ENCODE measurements at places on chromosomes 12 and 14. TPM values are rescaled to one million over a fixed set of nuclear protein-coding genes. Genes with fewer than 3 reads are reported as not detected.
A peak's percentile ranks its signal among the peaks of the same experiment; 100 is the strongest.

DNA sequence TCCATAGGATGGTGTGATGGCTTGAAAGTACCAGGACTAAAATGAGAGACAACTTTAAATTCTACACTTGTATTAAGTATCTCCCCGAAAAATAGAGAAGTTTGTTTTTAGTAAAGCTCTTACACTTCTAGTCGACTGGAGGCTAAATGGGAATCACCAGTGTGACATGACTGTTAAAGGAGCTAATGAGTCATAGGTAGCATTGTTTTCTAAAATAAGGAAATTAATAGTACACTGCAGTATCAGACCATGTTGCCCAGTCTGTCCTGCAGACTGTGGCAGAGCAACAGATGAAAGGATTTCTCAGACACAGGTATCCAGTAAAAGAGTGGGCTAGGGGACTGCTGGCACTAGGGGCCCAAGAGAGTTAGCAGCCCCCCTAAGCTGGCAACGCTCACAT is 140.1 kb downstream of the TMEM117 start:
- no peaks in the 10 kb centered on the region for H3K27me3 ChIP-seq
- peaks cover 27% of the 10 kb centered on the region for H3K36me3 ChIP-seq
- H3K4me1 ChIP-seq: no peaks in the 10 kb centered on the region
- no peak for DNase-seq
- H3K27ac ChIP-seq: no peak overlapping the region
- H3K4me3 ChIP-seq: no peak overlapping the region

DNA sequence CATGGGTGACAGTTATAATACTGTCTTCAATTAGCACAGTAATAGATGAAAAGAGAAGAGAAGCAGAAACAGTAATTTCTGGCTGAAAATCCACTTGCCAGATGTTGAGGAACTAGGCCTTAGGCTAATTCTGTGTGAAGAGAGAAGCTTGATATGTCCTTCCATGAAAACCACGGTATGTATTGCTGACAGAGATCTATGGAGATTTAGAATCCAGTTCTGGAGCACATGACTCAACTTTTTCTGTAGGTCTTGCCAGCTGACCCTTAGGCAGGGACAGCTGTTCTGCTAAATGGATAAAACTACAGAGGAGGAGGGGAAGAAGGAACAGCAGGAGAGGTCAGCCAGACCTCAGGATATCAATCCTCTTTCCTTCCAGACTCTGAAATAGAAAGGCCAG is 211.5 kb downstream of the PRKD1 start:
- no peaks in the 10 kb centered on the region for H3K27me3 ChIP-seq
- H3K36me3 ChIP-seq: no peaks in the 10 kb centered on the region
- no peaks in the 10 kb centered on the region for H3K4me1 ChIP-seq

The NPC2 gene
- 44.4 TPM for total RNA-seq

GRCh38 chr12:108983227-108983626 is 37.6 kb downstream of the SVOP start:
- no peaks in the 10 kb centered on the region for H3K4me1 ChIP-seq
- peaks cover under 1% of the 10 kb centered on the region for H3K27me3 ChIP-seq
- no peaks in the 10 kb centered on the region for H3K36me3 ChIP-seq
- H3K27ac ChIP-seq: no peak overlapping the region

The DCAF5 gene
- total RNA-seq: 78.8 TPM

GRCh38 chr14:58738189-58738836 is 100.6 kb downstream of the DACT1 start:
- no peak for DNase-seq
- peaks cover 8% of the 10 kb centered on the region for H3K27me3 ChIP-seq
- H3K36me3 ChIP-seq: no peaks in the 10 kb centered on the region
- no peak overlapping the region for H3K4me3 ChIP-seq
- no peak overlapping the region for H3K27ac ChIP-seq
- no peaks in the 10 kb centered on the region for H3K4me1 ChIP-seq

DNA sequence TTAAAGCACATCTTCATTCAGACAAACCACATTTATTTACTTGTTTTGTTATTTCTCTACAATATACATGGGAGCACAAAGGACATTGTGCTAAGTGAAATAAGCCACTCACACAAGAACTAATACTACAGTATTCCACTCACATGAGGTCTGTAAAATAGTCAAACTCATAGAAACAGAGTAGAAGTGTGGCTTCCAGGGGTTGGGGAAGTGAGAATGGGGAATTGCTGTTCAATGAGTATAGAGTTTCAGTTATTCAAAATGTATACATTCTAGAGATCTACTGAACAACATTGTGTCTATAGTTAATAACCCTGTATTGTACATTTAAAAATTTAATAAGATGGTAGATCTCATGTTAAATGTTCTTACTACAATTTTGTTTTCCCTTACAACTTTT is 88.8 kb downstream of the ATXN7L3B start:
- no peaks in the 10 kb centered on the region for H3K4me1 ChIP-seq
- no peaks in the 10 kb centered on the region for H3K36me3 ChIP-seq
- no peak overlapping the region for H3K27ac ChIP-seq
- H3K27me3 ChIP-seq: no peaks in the 10 kb centered on the region
- no peak overlapping the region for H3K4me3 ChIP-seq

The NANOG gene
- total RNA-seq: not detected

The TRIM9 gene
- total RNA-seq: 2.8 TPM

- no peaks in the 10 kb centered on the region for H3K27me3 ChIP-seq
- H3K36me3 ChIP-seq: no peaks in the 10 kb centered on the region
- H3K4me1 ChIP-seq: peaks cover 39% of the 10 kb centered on the region
- H3K27ac ChIP-seq: no peak overlapping the region
Observed at GRCh38 chr14:68306265-68306933, 486.5 kb downstream of the ZFP36L1 start.

The MIP gene
- total RNA-seq: not detected

The SELPLG gene
- 163 TPM for total RNA-seq

DNA sequence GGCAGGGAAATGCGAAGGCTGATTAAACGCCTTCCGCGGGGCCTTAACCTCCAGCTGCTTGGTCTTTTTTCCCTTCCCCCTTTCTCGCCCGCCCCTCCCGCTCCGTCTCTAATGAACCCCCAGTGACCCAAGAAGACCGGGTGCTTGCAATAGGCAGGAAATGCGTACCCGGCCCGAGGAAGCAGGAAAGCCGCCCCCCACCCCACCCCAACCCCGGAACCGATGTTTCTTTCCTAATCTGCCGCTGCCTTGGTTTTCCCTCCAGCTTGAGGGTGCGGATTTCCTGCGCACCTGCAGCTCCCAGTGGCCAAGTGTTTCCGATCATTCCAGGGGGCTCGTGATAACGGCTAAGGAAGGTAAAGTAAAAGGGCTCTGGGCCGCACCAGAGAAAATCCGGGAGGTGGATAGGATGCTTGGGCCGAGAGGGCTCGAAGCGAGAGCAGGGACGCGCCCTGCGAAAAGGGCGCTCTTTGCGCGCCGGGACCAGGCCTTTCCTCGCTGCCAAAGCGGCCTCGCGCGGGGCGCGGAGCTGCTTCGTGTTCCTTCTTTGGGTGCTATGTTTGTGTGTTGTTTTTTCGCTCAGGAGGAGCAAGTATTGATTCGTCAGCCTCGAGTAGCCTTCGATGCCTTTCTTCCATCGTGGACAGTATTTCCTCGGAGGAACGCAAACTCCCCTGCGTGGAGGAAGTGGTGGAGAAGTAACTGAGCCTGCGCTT is 983 bp downstream of the MYF6 start:
- DNase-seq: no peak
- peaks cover 56% of the 10 kb centered on the region for H3K27me3 ChIP-seq
- peaks cover 9% of the 10 kb centered on the region for H3K36me3 ChIP-seq
- peaks cover 2% of the 10 kb centered on the region for H3K4me1 ChIP-seq
- H3K4me3 ChIP-seq: no peak overlapping the region

The KCNH5 gene
- not detected for total RNA-seq

The SLC2A14 gene
- not detected for total RNA-seq

- no peak overlapping the region for H3K27ac ChIP-seq
- no peak for DNase-seq
- no peaks in the 10 kb centered on the region for H3K4me1 ChIP-seq
- H3K36me3 ChIP-seq: no peaks in the 10 kb centered on the region
Observed at GRCh38 chr12:115088995-115089841, 405.2 kb upstream of the TBX3 start.

GRCh38 chr12:67348683-67349082 is 79.5 kb downstream of the CAND1 start:
- H3K36me3 ChIP-seq: peaks cover 20% of the 10 kb centered on the region
- no peaks in the 10 kb centered on the region for H3K4me1 ChIP-seq
- no peak for DNase-seq
- H3K27me3 ChIP-seq: no peaks in the 10 kb centered on the region
- H3K27ac ChIP-seq: no peak overlapping the region

The SLC39A5 gene
- not detected for total RNA-seq

- H3K27me3 ChIP-seq: no peaks in the 10 kb centered on the region
- H3K36me3 ChIP-seq: no peaks in the 10 kb centered on the region
- H3K4me3 ChIP-seq: no peak overlapping the region
- DNase-seq: no peak
- peaks cover 3% of the 10 kb centered on the region for H3K4me1 ChIP-seq
Observed at GRCh38 chr12:43789941-43790340, 16.2 kb downstream of the TWF1 start.

The AHNAK2 gene
- total RNA-seq: not detected

DNA sequence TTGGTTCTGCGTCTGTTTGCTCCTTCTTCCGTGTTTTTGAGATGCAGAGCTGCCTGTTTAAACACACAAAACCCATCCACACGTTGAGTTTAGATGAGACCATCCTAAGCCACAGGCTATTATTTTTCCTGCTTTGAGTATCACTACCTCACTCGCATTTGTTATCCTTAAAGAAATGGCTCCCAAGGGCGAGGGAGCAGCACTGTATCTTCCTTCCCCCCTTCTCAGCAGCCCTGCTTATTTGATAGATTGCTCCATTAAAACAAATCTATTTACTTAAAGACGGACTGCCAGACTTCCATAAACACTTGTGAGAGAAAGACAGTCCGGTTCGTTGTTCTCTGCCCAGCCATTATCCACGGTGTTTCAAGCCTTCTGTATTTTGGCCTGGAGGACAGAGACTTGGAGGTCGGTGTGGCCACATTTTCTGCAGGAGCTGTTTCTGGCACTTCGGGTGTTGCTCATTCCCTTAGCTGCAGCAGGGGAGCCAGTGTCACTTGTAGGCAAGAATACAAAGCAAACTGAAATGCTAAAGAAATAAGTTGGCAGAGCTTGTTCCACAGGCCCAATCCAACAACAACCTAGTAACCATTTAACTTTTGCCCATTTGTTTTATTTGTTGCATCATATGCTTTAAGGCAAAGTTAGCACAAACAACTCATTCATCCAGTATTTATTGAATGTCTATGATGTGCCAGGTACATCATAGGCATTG is 275.4 kb downstream of the TTC6 start:
- H3K27me3 ChIP-seq: peaks cover 5% of the 10 kb centered on the region
- H3K27ac ChIP-seq: no peak overlapping the region
- H3K4me3 ChIP-seq: no peak overlapping the region
- H3K4me1 ChIP-seq: peaks cover 5% of the 10 kb centered on the region
- no peaks in the 10 kb centered on the region for H3K36me3 ChIP-seq

DNA sequence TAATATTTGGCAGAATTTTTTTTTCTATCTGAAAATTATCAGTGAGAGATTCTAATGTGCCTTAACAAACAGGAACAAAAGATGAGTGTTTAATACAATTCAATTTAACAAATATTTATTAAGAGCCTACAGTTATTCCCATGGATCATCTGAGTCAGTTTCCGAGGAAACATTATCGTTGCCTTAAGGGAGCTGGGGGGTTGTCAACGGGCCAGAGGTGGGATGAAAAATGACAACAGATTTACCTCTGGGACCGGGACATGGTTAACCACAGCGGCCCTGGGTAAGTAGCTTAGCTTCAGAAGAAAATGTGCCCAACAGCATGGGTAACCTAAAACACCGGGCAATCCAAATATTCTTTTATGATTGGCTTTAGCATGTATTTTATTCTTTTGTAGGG is 113.6 kb downstream of the DAD1 start:
- H3K27ac ChIP-seq: no peak overlapping the region
- no peaks in the 10 kb centered on the region for H3K36me3 ChIP-seq
- no peak overlapping the region for H3K4me3 ChIP-seq
- H3K27me3 ChIP-seq: no peaks in the 10 kb centered on the region
- no peaks in the 10 kb centered on the region for H3K4me1 ChIP-seq

GRCh38 chr12:33111850-33112249 is 215.3 kb upstream of the PKP2 start:
- H3K36me3 ChIP-seq: no peaks in the 10 kb centered on the region
- H3K4me3 ChIP-seq: no peak overlapping the region
- DNase-seq: no peak
- H3K27ac ChIP-seq: no peak overlapping the region

The KRT81 gene
- not detected for total RNA-seq

DNA sequence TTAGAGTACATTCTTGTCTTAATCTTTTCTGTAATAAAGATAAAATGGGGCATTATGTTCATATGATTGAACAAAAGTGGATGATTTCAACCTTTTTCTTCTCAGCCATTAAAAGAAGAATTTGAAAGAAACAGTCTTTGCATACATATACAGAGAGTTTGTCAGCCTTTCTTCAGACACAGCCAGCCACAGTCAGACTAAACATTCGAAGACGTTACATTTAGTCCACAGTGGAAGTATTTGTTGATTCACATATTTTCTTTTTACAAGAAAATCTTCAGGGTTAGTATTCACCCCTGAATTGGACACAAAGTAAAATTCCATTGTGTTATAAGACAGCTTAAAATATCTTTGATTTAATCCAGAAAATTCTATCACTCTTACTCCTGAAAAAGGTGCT is 36.2 kb downstream of the ETV6 start:
- peaks cover 19% of the 10 kb centered on the region for H3K4me1 ChIP-seq
- no peak overlapping the region for H3K4me3 ChIP-seq
- no peaks in the 10 kb centered on the region for H3K27me3 ChIP-seq
- DNase-seq: no peak
- no peak overlapping the region for H3K27ac ChIP-seq

GRCh38 chr12:14272956-14273912 is 92.2 kb upstream of the ATF7IP start:
- no peak overlapping the region for H3K27ac ChIP-seq
- DNase-seq: no peak
- peaks cover 19% of the 10 kb centered on the region for H3K4me1 ChIP-seq
- peak overlapping the region; percentile 11 for H3K4me3 ChIP-seq
- no peaks in the 10 kb centered on the region for H3K27me3 ChIP-seq

- no peak for DNase-seq
- no peaks in the 10 kb centered on the region for H3K4me1 ChIP-seq
- peaks cover 21% of the 10 kb centered on the region for H3K27me3 ChIP-seq
- no peak overlapping the region for H3K27ac ChIP-seq
- no peak overlapping the region for H3K4me3 ChIP-seq
- no peaks in the 10 kb centered on the region for H3K36me3 ChIP-seq
Observed at GRCh38 chr14:55238019-55238680, 33.1 kb upstream of the FBXO34 start.

Measured in naive thymus-derived CD8-positive, alpha-beta T cell (primary cell).